Tibial nerve (tissue), 4 donors: ENCODE measurements at places on chromosomes 2 and 18.

- no peak for DNase-seq
- no peak overlapping the region for H3K4me3 ChIP-seq
- H3K4me1 ChIP-seq, result peaks cover 3% of the 10 kb centered on the region
- peaks cover 39% of the 10 kb centered on the region for H3K27me3 ChIP-seq
Measured at GRCh38 chr18:37492952-37493351, 72.6 kb downstream of the CELF4 start.

- H3K4me3 ChIP-seq, result no peak overlapping the region
- H3K36me3 ChIP-seq, result no peaks in the 10 kb centered on the region
- no peaks in the 10 kb centered on the region for H3K27me3 ChIP-seq
- H3K4me1 ChIP-seq, result peaks cover 14% of the 10 kb centered on the region
- DNase-seq, result no peak
Measured at GRCh38 chr2:152370783-152371182, 35.8 kb downstream of the FMNL2 start.

GRCh38 chr2:28702415-28702861 lies 49.2 kb upstream of the PPP1CB start:
- no peak for DNase-seq
- no peaks in the 10 kb centered on the region for H3K4me1 ChIP-seq
- H3K4me3 ChIP-seq, result no peak overlapping the region
- no peak overlapping the region for H3K27ac ChIP-seq
- H3K27me3 ChIP-seq, result no peaks in the 10 kb centered on the region

DNA sequence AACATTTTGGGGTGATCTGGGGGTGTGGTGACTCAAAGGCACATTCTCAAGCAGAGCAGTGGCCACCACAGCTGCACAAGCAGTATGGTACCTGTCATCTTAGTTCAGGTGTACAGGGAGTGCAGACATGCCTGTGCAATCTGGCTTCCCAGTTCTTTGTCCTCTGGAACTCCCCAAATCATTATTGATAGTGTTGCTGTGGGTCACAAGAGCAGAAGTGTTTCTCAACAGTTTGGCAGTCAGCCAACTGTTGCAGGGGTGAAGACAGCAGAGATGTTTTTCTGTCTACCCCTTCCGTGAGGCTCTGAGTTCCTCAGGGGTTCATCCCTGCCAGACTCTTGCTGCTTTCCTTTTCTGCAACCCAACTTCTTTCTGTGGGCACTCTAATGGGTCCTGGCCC lies 206.5 kb upstream of the ZSWIM2 start:
- no peak overlapping the region for H3K4me3 ChIP-seq
- H3K4me1 ChIP-seq, result no peaks in the 10 kb centered on the region
- H3K27ac ChIP-seq, result no peak overlapping the region
- no peak for DNase-seq

DNA sequence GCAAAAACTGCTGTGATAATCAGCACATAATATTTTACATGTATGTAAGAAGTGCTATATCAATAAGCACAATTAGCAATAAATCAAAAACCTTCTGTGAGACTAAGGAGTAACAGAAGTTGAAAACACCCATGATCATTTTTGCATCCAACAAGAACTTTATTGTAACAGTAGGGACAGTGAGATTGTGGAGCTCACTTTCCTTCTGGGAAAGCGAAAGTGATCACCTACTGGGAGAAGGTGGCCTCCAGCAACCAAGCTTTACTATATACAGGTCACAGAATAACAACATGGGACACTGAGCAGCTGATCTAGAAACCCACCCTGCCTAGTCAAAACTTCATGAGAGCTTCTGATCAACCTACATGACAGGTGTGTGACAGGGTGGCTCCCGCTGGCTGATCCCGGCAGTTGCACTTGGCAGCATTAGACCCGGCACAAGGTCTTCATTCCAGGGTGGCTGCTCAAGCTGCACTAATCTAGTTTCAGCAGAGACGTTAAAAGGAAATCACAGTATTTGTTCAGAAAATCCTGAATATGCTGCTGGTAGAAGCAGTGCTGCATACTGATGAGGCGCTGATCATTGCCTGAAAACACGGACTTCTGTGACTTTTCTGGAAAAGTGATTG lies 63.5 kb upstream of the ARL5A start:
- no peaks in the 10 kb centered on the region for H3K27me3 ChIP-seq
- no peak overlapping the region for H3K4me3 ChIP-seq
- no peaks in the 10 kb centered on the region for H3K36me3 ChIP-seq
- no peaks in the 10 kb centered on the region for H3K4me1 ChIP-seq

DNA sequence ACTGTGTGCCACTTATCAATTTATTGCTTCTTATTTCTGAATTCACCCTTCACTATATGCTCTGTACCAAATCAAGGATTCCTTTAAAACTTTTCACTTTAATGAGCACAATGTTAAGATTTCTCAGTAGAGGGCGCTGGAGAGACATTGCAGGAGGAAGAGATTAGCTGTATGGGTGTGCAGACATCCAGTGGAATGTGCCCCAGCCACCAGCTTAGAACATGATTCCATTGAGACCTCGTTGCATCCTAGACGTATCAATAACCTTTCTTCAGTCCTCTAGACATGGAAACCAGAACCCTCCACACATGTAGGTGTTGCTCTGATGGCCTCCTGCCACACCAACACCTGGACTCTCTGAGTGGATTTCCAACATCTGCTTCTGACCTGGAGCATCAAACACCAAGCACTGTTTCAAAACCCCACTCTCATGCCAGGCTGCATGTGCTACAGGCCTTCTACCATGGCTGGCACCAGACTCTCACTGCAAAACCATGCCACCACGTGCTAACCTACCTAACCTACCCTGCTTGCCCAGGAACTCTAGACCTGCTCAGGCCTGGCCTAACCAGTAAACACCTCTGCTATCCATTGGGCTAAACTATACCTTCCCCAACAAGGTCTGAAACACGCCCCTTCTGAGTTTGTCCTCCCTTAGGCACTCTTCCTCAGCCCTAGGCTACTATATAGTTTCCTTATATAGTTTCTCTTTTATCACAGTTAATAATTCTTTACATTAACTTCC lies 633.2 kb upstream of the PKDCC start:
- peak; percentile 10 for DNase-seq
- no peak overlapping the region for H3K4me3 ChIP-seq
- H3K27me3 ChIP-seq, result no peaks in the 10 kb centered on the region
- H3K27ac ChIP-seq, result no peak overlapping the region
- H3K4me1 ChIP-seq, result no peaks in the 10 kb centered on the region

GRCh38 chr18:59959073-59959472 lies 59.3 kb downstream of the PMAIP1 start:
- H3K4me1 ChIP-seq, result no peaks in the 10 kb centered on the region
- no peak overlapping the region for H3K27ac ChIP-seq
- no peak for DNase-seq
- no peaks in the 10 kb centered on the region for H3K36me3 ChIP-seq
- H3K27me3 ChIP-seq, result no peaks in the 10 kb centered on the region
- no peak overlapping the region for H3K4me3 ChIP-seq

GRCh38 chr18:11511434-11512095 lies 97.8 kb upstream of the SLC35G4 start:
- no peak for DNase-seq
- H3K27ac ChIP-seq, result no peak overlapping the region
- no peaks in the 10 kb centered on the region for H3K27me3 ChIP-seq
- H3K36me3 ChIP-seq, result no peaks in the 10 kb centered on the region
- H3K4me1 ChIP-seq, result no peaks in the 10 kb centered on the region

- no peaks in the 10 kb centered on the region for H3K4me1 ChIP-seq
- H3K36me3 ChIP-seq, result peaks cover 14% of the 10 kb centered on the region
Measured at GRCh38 chr18:66682855-66683322, 79.0 kb upstream of the CDH19 start.

DNA sequence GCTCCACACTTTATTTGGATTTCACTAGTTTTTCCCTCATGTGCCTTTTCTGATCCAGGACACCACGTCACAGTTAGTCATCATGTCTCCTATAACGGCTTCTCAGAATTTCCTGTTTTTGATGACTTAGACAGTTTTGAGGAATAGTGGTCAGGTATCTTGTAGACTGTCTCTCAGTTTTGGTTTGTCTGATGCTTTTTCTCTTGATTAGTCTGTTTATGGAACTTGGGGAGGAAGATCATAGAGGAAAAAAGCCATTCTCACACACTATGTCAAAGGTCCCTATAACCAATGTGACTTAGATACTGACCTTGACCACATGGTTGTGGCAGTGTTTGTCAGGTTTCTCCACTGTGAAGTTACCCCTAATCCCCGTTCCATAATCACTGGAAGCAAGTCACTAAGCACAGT lies 89.0 kb downstream of the RAPH1 start:
- H3K4me1 ChIP-seq, result peaks cover 5% of the 10 kb centered on the region
- H3K27me3 ChIP-seq, result no peaks in the 10 kb centered on the region
- peaks cover 72% of the 10 kb centered on the region for H3K36me3 ChIP-seq
- H3K4me3 ChIP-seq, result no peak overlapping the region

- H3K27ac ChIP-seq, result no peak overlapping the region
- peaks cover 22% of the 10 kb centered on the region for H3K36me3 ChIP-seq
- H3K4me3 ChIP-seq, result no peak overlapping the region
- no peak for DNase-seq
Measured at GRCh38 chr2:112239862-112240261, 15.0 kb downstream of the ZC3H8 start.

DNA sequence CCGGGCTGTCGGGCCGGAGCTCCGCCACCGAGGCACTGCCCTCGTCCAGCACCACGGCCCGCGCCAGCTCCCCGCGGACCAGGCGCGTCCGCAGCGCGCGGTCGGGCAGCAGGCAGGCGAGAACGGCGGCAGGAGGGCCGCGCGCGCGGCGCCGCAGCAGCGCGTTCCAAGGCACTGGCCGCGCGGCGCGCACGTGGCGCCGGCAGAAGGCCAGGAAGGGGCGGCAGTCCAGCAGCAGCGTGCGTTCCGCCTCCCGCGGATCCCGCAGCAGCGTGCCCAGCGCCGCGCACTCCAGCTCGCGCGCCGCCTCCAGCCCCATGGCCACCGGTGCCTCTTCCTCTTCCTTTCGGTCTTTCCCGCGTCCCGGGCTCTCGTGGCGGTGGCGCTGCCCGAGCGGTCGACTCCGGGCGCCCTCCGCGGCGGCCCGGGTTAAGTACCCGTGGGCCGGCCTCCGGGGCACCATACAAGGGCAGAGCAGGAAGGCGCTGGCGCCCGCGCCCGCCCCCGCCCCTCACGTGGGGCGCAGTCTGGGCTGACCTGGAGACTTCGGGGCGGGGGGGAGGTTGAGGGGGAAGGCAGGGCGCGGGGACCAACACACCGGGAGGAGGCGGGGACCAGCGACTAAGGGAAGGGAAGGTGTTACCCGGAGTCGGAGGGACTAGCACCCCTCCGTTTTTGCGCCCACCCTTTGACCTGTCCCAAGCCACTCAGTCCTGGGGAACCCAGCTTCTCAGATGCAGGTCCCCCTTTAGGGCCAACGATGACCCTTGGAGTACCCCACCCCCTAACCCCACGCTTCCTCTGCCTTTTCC lies at the start of gene DUSP2:
TSS of gene DUSP2 (minus strand) at position 405 of the 812 bp plus-strand sequence. CDS start at position 319, 86 bp downstream.
- no peaks in the 10 kb centered on the region for H3K36me3 ChIP-seq
- peak; percentile 27 for DNase-seq
- peak within 1 kb of the TSS; percentile 39 for H3K4me3 ChIP-seq
- H3K27me3 ChIP-seq, result peaks cover 13% of the 10 kb centered on the region
- peaks cover 32% of the 10 kb centered on the region for H3K4me1 ChIP-seq

GRCh38 chr2:178225006-178225805 lies 30.9 kb downstream of the OSBPL6 start:
- no peak overlapping the region for H3K27ac ChIP-seq
- DNase-seq, result no peak
- no peaks in the 10 kb centered on the region for H3K4me1 ChIP-seq
- H3K4me3 ChIP-seq, result no peak overlapping the region

DNA sequence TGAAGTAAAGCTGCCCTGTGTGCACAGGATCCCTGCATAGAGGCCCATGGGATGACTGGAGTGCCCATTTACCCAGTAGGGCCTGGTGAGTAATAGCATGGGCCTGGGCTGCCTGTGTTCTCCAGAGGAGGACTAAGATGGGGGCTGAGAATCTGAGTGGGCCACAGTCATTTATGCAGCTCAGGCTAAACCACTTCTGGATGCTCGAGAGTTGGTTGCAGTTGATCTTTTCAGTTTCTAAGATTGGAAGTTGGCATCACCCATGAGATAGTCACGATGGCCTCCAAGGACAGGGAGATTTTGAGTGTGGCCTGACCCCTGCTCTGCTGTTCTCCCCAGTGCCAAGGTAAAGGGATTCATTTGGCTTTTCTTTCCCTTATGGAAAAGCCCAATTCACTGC lies 179.1 kb upstream of the SPRED2 start:
- no peak overlapping the region for H3K4me3 ChIP-seq
- no peak for DNase-seq
- no peaks in the 10 kb centered on the region for H3K27me3 ChIP-seq
- no peak overlapping the region for H3K27ac ChIP-seq
- no peaks in the 10 kb centered on the region for H3K36me3 ChIP-seq

DNA sequence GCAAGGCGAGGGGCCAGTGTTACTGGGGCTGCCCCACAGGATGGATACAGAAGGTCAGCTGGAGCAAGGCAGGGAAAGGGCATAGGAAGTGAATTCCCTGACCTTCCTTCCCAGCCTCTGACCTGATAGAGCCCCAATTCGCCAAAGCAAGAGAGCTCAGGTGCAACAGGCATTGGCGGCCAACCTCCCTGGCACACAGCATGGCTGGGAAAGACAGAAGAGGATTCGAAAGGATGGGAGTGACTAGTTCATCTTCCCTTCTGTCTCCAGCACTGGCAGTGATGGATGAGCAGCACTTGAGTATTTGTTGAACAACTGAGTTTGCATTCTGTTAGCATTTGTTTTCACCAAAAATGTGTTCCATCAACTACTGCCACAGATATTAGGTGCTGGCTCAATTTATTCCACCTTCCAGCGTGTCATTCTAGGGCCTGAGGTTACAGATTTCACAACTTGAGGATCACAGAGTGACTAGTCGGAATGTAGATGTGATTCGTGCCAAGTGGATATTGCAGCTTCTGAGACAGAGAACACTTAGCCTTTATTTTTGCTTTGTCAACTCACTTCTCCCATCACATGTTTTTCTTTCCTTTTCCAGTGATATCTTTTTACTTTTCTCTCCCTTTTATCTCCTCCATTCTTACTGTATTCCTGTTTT lies 6.2 kb downstream of the COPS8 start:
- peak overlapping the region; percentile 75 for H3K27ac ChIP-seq
- no peaks in the 10 kb centered on the region for H3K27me3 ChIP-seq
- H3K36me3 ChIP-seq, result no peaks in the 10 kb centered on the region
- DNase-seq, result no peak
- H3K4me1 ChIP-seq, result peaks cover 3% of the 10 kb centered on the region

- H3K36me3 ChIP-seq, result no peaks in the 10 kb centered on the region
- peak overlapping the region; percentile 88 for H3K27ac ChIP-seq
- H3K27me3 ChIP-seq, result no peaks in the 10 kb centered on the region
- DNase-seq, result no peak
- H3K4me1 ChIP-seq, result peaks cover 22% of the 10 kb centered on the region
Measured at GRCh38 chr2:55103046-55103445, 52.8 kb upstream of the RTN4 start.

DNA sequence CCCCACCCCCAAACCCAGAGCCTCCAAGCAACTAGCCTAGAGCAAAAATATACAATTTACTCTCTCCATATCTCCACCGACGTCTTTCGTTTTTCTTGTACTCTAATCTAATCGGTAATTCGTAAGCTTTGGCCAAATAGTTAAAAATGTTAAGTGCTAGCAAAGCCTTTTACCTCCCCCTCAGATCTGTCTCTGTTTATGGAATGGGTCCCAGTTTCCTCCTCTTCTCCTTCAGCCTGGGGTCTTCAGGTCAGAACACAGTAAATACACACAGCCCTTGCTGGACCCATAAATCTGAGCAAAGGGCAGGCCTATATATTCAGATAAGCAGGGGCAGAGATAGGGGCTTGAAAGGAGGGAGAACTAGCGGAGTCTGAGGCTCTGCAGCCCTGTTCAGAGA lies 267.4 kb downstream of the MEIS1 start:
- H3K36me3 ChIP-seq, result no peaks in the 10 kb centered on the region
- no peak overlapping the region for H3K27ac ChIP-seq
- no peaks in the 10 kb centered on the region for H3K27me3 ChIP-seq
- H3K4me1 ChIP-seq, result no peaks in the 10 kb centered on the region
- DNase-seq, result no peak
- no peak overlapping the region for H3K4me3 ChIP-seq
